ENCODE measurements at places on chromosomes 11 and 22.

DNA sequence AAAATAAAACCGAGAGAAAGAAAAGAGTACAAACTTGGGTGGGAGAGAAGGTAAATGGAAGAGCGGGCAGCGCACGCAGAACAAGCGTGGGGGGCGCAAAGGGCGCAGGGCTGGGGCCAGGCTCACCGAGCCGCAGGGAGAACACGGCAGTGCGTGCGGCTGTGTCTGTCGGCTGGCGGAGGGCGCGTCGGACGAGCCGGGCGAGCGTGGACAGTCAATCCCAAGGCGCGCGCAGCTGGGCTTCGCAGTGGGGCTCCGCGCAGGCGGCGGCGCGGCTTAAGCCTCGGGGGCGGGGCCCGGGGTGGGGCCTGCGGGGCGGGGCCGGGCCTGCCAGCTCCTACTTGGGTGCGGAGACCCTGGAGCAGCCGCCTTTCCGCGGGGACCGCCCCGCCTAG, at the start of gene UCP2:
UCP2 (minus strand) TSS at position 249 of the 395 bp plus-strand sequence. CDS start 4,465 bp downstream, outside the sequence.
- DNase-seq = no peak

DNA sequence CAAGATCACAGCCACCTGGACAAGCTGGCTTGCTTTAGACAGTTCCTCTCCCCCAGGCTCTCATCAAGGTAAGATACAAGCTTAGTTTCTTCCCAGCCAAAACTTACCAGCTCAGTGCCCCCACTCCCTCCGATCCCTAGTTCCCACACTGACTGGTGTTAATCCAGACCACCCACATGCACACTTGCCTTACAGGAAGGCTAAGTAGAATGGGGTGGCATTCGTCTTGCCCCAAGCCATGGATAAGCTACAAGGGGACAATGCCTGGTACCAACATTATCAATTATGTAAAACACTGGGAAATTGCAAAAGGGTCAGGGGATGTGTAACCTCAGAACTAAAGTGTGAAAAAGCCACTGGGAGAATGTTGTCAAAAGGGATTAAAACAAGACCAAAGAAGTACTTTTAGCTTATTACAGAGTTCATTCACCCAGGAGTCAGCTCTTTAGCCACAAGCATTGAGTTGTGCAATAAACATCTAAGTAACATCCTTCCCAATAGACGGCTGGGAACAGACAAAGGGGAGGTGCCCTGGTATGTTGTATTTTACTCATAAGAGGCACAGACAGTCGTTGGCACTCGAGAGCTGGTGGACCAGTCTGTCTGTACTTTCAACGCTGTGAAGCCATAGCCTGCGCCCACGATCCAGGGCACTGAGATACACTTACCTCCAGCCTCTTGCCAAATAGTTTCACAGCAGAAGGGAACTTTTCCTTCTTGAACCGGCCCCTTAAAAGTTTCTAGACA, 1.1 kb downstream of the DHCR7 start:
- no peak for DNase-seq

- no peak for DNase-seq
Observed at GRCh38 chr11:12441231-12441861, 64.0 kb downstream of the PARVA start.

DNA sequence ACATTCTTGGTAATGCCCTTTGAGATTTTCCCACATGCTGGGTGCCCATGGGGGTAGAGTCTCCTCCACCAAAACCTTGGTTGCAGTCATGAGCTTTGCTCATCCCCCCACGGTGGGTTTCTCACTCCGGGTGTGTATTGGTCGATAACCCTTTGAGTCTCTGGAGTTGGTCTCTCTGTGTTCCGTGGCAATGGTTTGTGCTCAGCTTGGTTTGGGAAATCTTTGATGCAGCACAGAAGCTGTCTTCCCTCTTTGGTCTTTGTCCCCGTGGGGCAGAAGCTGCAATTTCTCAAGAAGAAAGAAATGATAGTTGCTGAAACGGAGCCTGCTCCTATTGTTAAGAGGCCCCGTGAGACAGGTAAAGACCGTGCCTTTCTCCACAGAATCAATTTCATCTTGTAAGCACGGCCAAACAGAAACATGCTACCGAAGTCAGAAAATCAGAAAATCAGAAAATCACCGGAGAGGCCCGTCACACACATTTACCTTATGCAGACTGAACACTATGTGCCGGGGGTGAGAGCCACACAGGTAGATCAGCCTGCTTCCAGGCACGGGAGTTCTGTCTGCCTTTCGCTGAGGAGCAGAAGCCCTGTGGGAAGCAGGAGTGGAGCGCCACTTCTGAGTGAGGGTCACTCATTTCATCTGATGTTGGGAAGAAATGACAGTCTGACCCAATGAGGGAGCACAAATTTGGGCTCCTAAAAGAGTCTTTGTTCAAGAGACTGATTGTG, 186.1 kb downstream of the TBC1D22A start:
- no peak for DNase-seq

DNA sequence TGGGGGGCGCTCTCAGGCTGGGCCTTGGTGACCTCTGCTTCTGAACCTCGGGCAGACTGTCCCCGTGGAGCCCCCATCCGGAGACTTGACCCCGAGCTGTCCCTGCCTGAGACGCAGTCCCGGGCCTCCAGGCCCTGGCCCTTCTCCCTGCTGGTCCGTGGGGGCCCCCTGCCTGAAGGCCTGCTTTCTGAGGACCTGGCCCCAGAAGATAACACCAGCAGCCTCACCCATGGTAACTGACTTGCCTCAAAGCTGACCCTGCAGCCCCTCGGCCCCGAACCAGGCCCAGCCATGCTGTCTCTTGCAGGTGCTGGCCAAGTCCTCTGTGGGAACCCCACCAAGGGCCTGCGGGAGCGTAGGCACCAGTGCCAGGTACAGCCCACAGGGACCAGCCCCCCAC, 8.9 kb downstream of the LMNTD2 start:
- no peak for DNase-seq

- no peak for DNase-seq
Observed at GRCh38 chr11:73218830-73219215, 742 bp downstream of the P2RY2 start.

DNA sequence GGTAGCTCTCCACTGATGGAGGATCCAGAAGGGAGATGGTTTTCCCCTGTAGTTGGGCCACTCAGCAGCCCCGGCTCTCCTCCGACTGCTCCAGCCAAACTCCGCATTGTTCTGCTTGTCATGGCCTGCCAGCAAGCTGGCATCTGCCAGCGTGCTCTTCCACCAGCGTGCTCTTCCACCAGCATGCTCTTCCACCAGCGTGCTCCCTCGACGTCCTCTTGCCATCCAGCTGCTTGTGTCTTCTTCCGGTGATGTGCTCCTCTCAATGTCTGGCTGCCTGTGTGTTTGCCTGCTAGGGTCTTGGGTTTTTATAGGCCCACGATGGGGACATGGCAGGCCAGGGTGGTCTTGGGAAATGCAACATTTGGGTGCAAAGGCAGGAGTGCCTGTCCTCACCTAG, 43.5 kb upstream of the GNAZ start:
- DNase-seq = no peak

DNA sequence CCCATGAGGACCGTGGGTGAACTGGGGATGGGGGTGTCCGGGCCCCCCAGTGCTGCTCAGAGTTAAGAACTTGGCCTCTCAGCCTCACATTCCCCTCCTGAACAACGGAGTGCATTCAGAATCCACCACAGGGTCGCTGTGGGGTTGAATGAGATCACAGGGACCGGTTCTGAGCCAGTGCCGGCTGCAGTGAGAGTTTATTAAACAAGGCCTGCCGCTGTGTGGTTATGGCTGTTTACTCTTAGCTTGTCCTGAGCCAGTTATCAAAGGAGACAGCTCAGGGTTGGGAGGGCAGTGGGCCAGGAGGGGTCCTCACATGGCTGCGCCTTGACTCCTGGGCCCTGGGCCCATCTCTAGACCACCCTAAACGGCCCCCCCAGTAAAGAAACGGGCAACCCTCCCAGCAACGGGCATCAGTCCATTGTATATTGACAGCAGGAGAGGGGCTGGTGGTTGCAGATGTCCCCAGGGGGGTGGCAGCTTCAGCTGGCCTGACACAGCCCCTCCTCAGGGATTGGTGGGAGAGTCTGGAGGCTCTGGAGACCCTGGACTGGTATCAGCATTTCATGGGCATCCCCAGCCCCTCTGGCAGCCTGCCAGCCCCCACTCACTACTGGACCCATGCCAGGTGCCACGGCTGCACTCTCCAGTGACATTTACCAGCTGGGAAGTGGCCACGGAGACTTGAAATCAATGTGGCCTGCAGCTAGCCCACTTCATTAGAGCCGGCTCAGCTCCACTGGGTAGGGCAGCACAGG, 15.1 kb upstream of the CABP7 start:
- DNase-seq = no peak

DNA sequence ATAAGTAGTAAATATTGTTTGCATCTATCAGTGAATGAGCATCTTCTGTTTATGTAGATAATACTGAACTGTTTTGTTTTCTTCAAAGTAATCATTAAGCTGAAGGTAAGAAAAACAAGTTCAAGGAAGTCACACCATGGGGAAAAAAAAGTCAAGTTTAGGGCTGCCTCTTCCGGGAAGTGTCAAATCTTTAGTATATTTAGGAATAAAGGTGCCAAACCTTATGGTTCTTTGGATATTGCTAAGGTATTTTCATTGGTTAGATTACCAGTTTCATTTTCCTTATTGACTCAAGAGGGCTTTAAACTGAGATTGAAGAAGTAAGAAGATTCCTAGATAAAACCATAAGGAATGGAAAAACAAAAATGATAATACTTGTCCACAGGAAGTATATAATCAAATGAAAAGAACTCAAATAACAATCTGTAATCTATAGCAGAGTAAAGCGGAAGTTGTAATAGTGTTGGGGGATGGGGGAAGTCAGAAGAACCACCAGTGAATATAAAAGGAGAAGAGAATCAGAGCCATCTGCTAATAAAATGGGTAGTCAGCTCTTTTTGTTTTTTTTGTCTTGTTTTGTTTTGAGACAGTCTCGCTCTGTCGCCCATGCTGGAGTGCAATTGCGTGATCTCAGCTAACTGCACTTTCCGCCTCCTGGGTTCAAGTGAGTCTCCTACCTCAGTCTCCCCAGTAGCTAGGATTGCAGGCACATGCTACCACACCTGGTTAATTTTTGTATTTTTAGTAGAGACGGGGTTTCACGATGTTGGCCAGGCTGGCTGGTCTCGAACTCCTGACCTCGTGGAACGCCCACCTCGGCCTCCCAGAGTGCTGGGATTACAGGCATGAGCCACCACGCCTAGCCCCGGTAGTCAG, 2.3 kb downstream of the ATM start:
- no peak for DNase-seq

DNA sequence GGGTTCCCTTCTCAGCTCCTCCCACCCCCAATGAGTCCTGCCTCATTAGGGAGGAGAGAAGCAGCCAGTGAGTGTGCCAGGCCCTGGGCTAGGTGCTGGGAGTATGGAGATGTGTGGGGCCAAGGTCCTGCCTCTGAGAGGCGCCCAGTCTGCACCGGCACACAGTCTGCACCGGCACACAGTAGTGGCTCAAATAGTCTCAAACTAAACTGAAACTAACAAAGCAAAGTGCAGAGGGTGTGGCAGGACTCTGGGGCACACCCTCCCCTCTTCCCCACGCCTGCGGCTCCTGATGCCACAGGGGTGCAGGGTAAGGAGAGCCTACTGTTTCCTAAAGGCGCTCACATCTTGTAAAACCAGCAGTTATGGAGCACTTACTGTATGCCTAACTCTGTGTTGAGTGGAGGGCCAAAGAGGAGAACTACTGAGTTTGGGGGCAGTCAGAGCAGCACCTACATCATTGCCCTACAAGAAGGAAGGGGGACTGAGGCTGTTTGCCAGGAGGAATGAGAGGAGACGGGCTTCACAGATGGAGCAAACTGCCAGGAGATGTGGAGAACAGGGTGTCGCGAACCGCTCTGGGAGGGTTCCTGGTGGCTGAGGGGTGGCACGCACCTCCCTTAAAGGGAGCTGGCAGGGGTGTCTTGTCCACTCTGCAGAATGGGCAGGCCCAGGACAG, 939 bp upstream of the SH3BP1 start:
- DNase-seq = no peak

Data from NCI-H187 (cell line).